ENCODE measurements at places on chromosomes 6 and 20. TPM values are rescaled to one million over a fixed set of nuclear protein-coding genes. Genes with fewer than 3 reads are reported as not detected.

The SNAI1 gene
- 0.98 TPM for total RNA-seq

The EYA2 gene
- 1.6 TPM for total RNA-seq

The ZNF76 gene
- 33.0 TPM for total RNA-seq

The VSTM2L gene
- total RNA-seq: 21.3 TPM

The NMBR gene
- not detected for total RNA-seq

The BANF2 gene
- not detected for total RNA-seq

The ZFP57 gene
- not detected for total RNA-seq

The GSTA3 gene
- total RNA-seq: not detected

The PLA2G7 gene
- 1.4 TPM for total RNA-seq

The OR2H2 gene
- total RNA-seq: not detected

The MARCKS gene
- total RNA-seq: 20.0 TPM

The ARFGEF3 gene
- total RNA-seq: 8.4 TPM

The SLC17A3 gene
- not detected for total RNA-seq

The MAP7 gene
- 1.9 TPM for total RNA-seq

The NKX2-2 gene
- not detected for total RNA-seq

The CD93 gene
- 45.7 TPM for total RNA-seq

The ARHGAP40 gene
- total RNA-seq: not detected

The ZHX3 gene
- 41.2 TPM for total RNA-seq

The FRK gene
- total RNA-seq: 8.8 TPM

The PBOV1 gene
- not detected for total RNA-seq

The TP53TG5 gene
- 0.32 TPM for total RNA-seq

The GJA10 gene
- total RNA-seq: not detected

The FAM184A gene
- 1.0 TPM for total RNA-seq

The SFTA2 gene
- not detected for total RNA-seq

The FOXQ1 gene
- total RNA-seq: not detected

The TMEM217 gene
- not detected for total RNA-seq

The SIM1 gene
- not detected for total RNA-seq
